ENCODE measurements at places on chromosomes 3 and 15.
A peak's percentile ranks its signal among the peaks of the same experiment; 100 is the strongest.

GRCh38 chr3:63639806-63640205 lies 12.7 kb upstream of the SNTN start:
- DNase-seq, result no peak

DNA sequence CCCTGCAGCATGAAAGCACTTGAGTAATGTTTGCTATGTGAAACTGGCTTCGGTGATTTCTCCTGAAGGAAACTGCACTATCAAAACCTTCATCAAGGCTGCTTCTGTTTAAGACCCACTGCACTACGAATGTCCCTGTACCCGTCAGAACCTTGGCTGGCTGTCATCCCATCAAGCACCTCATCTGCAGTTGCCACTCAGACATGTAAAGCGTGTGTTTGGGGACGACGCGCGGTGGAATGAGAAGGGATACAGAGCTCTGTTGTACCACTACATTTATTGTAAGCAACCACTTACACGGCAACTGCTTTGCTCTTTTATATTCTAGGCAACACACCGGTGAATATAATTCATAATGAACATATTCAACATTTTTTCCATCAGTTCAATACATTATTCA lies 147.6 kb downstream of the TIGIT start:
- no peak for DNase-seq

DNA sequence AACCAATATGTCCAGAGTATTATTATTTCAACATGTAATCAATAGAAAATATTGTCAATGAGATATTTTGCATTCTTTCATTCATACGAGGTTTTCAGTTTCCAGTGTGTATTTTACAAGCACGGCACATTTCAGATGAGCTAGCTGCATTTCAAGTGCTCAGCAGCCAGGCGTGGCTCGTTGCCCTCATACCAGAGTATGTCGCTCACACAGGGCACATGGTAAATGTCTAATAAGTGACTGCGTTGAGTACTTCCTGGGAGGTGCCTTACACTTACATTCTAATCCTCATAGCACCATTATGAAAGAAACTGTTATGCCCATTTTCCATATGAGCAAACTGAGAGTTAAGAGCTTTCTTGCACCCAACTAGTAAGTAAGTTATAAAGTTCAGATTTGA lies 47.4 kb downstream of the TMEM266 start:
- no peak for DNase-seq

- DNase-seq, result no peak
Observed at GRCh38 chr15:48754011-48754410, 56.9 kb downstream of the CEP152 start.

GRCh38 chr3:55467099-55467498 lies 20.0 kb downstream of the WNT5A start:
- no peak for DNase-seq

GRCh38 chr15:42133886-42134502 lies 22.4 kb downstream of the PLA2G4F start:
- DNase-seq, result peak; percentile 50

DNA sequence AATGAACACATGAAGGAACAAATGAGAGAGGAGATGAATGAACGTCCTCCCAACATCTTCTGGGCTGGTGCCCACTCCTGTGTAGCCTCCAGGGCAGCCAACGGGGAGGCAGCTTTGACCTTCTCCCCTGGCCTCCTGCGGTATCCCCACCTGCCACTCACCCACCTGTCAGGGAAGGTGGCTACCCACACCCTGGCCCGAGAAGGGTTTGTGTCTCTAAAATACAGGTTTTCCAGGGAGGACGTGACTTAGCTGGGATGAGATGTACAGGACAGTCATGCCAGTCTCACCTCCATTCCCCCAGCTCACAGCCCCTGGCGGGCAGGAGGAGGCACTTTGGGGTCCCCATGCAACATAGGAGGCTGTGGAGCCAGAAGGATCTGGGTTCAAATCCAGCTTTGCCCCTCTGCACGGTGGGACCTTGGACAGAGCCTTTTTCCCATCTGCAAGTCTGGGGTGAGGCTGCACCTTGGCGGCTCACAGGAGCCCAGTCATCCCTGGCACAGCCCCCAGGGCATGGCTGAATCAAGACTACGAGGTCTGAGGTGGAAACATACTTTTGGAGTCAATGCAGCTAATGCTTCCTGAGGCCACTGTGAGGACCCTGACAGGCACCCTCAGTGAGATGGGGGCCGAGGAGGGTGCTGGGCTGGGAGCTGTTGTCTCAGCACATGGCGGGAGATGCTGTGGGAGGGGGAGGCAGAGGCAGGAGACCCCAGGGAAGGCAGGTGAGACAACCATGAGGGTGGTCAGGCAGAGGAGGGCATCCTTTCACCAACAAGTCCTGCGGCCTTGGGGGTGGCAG lies 11.1 kb upstream of the PLXND1 start:
- DNase-seq, result no peak

DNA sequence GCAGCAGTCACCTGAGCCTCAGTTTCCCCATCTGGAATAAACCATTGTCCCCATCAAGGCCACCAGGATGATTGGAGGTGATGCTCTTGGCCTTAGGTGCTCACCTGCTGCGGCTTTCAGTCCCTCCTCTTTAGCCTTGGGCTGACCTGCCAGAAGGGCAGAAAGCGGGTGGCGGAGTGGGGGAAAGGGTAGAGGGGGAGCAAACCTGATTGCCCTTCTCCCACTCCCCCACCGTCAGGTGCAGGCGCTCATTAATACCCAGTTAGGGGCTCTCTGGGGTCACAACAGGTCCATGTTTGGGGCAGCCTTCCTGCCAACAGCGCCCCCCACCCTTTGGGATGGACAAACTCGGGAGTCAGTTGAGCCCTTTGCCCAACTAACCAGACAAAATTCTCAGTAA lies 50.5 kb downstream of the GRIP2 start:
- no peak for DNase-seq

- DNase-seq, result no peak
Observed at GRCh38 chr3:113507501-113508067, 7.4 kb downstream of the SPICE1 start.

- no peak for DNase-seq
Observed at GRCh38 chr15:85716261-85716660, 78.5 kb downstream of the KLHL25 start.

DNA sequence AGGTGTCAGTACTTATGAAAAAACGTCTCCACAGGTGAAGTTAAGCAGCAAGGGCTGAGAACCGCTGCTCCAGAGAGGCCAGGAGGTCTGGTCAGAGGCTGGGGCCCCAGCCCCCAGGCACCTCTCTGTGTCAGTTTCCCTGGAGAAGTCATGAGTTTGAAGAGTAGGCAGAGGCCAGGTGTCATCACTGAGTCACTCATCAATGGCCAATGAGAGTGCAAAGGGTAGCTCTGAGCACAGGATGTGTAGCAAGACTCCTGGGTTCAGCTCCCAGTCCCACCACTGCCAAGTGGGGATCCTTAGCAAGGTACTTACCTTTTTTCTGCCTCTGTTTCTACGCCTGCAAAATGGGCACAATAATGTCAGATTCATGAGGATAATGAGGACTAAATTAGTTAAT lies 47.9 kb downstream of the CORO2B start:
- DNase-seq, result no peak

GRCh38 chr15:101641894-101642293 lies 10.3 kb downstream of the TM2D3 start:
- DNase-seq, result no peak

DNA sequence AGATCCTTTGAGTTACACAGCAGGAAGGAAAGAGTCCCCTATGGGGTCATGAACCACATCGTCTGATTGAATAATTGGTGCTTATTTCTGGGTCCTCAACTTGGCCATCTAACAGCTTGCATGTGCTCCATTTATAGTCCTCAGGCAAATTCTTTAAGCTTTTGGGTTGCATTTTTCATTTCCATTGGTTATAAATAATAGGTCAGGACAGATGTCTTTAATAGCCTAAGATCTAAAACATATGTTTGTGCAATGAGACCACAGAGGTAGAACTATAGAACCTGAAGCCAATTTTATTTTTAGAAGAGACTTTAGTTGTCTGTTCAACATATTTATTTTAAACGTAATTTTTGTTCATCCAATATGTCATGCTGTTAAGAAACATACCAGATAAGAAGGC lies 43.2 kb downstream of the CD200R1L start:
- no peak for DNase-seq

DNA sequence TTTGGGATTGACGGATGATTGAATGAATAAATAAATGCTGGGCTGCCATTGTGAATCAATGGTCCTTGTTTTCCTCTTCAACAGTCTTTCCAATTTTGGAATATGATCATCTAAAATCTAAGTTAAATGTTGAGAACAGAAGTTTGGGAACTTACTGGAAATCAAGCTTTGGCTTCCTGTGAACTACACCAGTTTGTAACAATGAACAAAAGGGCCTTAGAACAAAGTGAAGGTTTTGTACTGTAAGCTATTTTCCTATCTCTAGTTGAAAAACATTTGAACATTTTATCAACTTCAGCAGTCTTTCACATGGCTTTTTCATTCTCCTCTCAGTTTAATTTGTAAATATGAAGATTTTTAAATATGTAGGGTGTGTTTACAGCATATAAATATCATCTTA lies 66.3 kb downstream of the RUBCN start:
- no peak for DNase-seq

- no peak for DNase-seq
Observed at GRCh38 chr3:194592798-194593752, 40.1 kb downstream of the TMEM44 start.

- DNase-seq, result no peak
Observed at GRCh38 chr3:187737368-187738070, 7.7 kb downstream of the BCL6 start.

DNA sequence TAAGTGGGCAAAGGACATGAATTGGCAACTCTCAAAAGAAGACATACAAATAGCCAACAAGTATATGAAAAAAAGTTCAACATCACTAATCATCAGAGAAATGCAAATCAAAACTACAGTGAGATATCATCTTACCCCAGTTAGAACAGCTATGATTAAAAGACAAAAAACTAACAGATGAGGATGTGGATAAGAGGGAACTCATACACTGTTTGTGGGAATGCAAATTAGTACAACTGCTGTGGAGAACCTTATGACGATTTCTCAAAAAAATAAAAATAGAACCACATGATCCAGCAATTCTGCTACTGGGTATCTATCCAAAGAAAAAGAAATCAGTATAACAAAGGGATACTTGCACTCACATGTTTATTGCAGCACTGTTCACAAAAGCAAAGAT lies 28.6 kb downstream of the NEK10 start:
- DNase-seq, result no peak

GRCh38 chr15:69305204-69305931 lies 6.7 kb downstream of the PAQR5 start:
- DNase-seq, result no peak

DNA sequence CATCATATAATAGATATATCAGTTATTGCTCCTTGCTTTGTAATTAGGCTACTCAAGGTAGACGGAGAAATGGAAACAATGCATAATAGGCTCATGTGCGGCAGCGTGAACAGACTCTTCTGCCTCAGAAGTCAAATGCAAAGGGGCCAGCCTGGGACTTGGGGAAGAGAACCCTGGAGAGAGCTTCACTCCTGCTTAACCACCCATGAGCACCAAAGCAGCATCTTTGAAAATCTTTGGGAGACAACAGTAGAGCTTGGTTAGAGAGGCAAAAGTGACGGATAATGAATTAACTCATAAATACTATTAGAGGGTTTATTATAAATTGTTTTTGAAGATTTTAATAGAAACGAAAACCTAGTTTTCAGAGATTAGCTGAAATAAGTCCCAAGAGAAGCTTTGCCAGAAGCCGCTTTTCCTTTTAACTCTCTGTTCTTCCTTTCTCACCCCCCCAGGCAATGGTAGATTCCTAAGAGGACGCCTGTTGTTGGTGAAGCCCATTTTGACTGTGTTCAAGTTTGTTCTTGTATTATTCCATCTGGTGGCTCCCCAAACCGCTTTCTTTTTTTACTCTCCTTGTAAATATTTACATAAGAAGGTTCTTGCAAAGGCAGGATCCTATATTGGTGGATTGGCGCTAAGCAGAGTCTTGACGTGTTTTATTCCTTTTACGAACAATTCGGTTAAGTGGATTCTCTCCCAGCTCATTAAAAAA lies 196.0 kb upstream of the TPRG1 start:
- no peak for DNase-seq

Measured in iPS DF 19.7 (cell line).